ENCODE measurements at places on chromosomes 7 and 10.

DNA sequence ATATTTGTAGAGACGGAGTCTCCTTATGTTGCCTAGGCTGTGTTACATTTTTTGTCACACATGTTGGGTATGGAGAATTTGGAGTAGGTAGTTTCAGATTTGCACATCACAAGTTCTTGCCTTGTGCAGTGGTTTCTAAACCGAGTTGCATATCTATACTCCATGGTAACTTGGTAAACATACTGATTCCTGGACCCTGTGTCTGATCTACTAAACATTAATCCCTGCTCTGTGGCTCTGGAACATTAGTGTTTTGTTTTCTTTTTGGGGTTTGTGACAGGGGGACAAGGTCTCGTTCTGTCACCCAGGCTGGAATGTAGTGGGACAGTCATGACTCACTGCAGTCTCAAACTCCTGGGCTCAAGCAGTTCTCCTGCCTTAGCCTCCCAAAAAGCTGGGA lies 24.7 kb downstream of the AUTS2 start:
- DNase-seq, result no peak

- no peak for DNase-seq
These were observed 117.6 kb upstream of the CTTNBP2 start for GRCh38 chr7:117990834-117991233.

DNA sequence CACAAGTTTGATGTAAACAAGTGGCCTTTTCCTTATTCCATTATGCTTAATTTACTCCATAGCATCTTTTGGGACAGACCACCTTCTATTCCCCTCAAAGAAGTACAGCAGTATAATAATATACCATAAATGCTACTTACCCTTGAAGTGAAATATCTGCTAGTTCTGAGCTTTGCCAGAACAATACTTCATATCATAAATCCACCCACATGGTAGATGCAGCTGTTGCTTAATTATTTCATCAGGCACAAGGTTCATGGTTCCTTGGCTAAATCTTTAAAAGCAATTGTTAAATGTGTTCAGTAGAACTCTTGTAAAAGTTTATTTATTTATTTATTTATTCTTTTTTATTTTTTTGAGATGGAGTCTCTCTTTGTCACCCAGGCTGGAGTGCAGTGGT lies 32.9 kb downstream of the CSTF2T start:
- DNase-seq, result no peak

- no peak for DNase-seq
These were observed 303.1 kb downstream of the KCNMA1 start for GRCh38 chr10:77334501-77334900.

- DNase-seq, result no peak
These were observed 43.5 kb upstream of the HSPA12A start for GRCh38 chr10:116785867-116786266.

GRCh38 chr7:129258649-129259389 lies 34.0 kb downstream of the AHCYL2 start:
- DNase-seq, result no peak

GRCh38 chr7:34486371-34486770 lies 171.6 kb upstream of the NPSR1 start:
- no peak for DNase-seq

GRCh38 chr10:126012485-126012884 lies 116.1 kb downstream of the FANK1 start:
- no peak for DNase-seq

DNA sequence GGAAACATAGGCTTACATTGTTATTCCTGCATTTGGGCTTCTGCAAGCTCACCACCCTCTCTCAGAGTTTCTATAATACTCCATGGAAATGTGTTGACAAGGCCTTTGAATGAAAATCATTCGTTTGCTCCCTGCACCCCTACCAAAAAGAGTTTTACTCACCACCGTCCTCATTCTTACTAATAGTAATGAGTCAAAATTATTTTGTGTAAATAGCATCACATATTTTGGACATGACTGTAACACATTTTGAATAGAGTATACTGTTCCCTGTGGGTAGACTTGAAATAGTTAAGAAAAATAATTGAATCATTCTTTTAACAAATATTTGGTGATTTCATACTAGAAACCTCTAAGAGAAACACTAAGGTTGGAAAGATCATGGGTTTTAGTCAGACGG lies 84.6 kb downstream of the AKAP9 start:
- no peak for DNase-seq

- no peak for DNase-seq
These were observed 185.5 kb upstream of the STEAP4 start for GRCh38 chr7:88492153-88492552.

DNA sequence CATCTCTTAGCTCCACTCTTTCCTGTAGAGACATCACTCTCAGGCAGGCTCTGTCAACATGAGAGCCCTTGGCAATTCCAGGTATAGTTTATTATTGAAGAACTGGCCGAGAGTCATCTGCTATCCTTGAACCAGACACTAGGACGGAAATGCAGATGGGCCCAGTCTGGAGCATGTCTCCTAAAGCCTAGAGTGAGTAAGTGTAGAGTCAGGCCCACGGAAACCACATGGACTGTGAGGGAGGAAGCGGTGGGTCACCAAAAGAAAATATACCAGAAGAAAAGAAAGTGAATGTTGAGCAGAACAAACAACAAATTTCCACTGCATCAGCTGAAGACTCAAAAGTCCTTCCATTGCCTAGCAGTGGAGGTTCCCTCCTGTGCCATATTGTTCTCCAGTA lies 15.7 kb upstream of the RELN start:
- no peak for DNase-seq

GRCh38 chr7:41047211-41047610 lies 655.7 kb downstream of the INHBA start:
- no peak for DNase-seq

DNA sequence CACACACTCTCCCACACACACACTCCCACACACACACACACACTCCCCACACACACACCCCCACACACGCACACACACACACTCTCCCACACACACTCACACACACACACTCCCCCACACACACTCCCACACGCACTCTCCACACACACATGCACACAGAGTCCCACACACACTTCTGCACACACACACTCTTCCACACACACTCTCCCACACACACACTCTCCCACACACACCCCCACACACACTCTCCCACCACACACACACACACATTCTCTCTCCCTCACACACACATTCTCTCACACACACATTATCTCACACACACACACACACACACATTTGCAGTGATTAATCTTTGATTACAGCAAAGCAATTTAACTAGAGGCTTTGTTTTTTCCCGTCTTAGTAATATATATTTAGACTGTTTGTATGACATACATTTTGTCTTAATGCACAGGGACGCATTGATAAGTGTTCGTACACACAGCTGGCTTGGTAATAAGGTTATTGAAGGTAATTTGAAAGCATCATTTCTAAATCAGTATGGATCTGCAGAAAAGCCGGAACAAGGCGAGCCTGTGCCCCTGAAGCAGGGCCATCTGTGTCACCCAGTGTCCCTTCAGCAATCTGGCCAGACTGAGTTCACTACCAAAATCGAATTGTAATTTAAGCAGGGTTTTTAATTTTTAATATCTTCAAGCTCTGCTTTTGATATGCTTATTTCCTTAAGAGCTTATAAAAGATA lies 69.9 kb upstream of the SH2B2 start:
- DNase-seq, result no peak

DNA sequence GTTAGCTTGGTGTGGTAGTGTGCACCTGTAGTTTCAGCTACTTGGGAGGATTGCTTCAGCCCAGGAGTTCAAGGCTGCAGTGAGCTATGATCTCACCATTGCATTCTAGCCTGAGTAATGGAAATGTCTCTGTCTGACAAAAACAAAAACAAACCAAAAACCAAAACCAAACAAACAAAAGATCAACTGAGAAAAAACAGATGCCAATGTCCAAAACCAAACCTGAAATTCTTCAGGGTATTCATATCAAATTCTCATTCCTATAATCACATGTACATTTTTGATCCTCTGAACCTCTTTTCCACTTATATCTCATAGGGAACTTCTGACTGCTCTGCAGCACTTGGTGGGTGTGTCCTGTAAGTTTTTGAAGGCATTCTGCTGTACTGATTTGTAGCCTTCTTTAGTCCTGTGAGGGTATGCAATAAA lies 87.0 kb downstream of the CDK6 start:
- no peak for DNase-seq

GRCh38 chr7:22730066-22730710 lies 3.2 kb downstream of the IL6 start:
- no peak for DNase-seq

- no peak for DNase-seq
These were observed 347.6 kb downstream of the MDFIC start for GRCh38 chr7:115269486-115269885.

DNA sequence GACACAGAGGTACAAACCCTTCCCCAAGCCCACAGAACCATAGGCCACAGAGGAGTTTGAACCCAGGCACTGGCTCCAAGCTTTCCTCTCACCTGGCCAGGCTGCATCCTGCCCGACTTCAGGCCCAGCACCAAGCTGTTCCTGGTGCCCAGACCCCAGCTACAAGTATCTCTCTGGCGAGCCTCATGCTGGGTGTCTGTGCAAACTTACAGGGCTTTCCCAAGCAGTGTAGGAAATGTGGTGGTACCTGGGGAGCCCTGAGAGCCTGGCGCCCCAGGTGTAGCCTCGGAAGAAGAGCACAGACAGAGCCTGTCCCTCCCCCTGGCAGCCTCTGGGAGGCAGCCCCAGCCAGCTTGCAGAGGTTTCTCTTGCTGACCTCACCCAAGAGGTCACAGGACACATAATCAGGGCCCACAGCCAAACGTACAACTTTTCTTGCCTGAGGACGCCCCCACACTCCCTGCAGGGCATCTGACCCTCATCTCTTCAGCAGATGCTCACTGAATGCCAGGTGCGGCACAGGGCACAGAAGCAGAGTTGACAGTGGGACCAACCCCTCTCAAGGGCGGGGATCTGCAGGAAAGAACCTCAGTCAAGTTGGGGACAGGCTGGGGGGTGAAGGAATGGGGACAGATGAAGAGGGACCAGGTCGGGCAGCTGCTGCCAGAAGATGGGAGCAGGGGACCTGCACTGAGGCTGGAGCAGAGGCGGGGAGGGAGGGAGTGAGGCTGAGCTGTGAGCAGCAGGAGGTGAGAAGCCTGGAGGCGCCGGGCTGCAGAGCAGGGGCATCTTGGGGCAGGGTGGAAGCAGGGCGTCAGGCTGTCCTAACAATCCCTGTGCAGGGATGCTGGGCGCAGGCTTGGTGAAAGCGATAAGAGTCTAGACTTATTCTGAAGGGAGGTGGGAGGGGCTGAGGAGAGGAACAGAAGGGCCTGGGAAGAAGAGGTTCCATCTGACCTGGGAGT lies 16.3 kb upstream of the MYL7 start:
- no peak for DNase-seq

DNA sequence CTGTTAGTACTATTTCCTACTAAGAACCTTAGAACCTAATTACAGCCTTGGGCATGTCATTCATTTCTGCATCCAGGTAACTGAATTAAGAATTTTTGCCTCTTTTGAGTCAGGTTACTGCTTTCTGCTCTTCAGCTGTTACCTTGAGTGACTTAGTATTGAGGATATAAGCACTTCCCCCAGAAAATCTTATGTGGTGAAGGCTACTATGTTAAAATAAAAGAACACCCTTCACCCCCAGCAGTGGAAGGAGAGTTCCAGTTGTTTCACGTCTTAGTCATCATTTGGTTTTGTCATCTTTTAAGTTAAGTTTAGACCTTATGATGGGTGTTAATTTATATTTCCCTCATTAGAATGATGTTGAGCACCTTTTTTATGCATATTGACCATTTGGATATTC lies 82.8 kb downstream of the GLCCI1 start:
- DNase-seq, result no peak

DNA sequence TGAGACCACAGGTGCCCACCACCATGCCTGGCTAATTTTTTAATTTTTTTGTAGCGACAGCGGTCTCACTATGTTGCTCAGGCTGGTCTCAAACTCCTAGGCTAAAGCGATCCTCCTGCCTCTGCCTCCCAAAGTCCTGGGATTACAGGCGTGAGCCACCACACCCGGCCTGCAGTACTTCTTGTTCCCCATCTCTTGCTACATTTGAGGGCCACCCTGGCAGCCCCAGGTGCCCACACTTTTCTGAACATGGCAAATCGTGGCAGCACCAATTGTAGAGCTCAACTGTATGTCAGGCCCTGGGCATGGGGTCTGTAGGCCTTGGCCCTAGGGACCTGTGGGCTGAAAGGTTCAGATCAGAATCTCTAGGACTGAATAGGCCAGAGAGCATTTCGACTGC lies 25.1 kb upstream of the LIMK1 start:
- no peak for DNase-seq

DNA sequence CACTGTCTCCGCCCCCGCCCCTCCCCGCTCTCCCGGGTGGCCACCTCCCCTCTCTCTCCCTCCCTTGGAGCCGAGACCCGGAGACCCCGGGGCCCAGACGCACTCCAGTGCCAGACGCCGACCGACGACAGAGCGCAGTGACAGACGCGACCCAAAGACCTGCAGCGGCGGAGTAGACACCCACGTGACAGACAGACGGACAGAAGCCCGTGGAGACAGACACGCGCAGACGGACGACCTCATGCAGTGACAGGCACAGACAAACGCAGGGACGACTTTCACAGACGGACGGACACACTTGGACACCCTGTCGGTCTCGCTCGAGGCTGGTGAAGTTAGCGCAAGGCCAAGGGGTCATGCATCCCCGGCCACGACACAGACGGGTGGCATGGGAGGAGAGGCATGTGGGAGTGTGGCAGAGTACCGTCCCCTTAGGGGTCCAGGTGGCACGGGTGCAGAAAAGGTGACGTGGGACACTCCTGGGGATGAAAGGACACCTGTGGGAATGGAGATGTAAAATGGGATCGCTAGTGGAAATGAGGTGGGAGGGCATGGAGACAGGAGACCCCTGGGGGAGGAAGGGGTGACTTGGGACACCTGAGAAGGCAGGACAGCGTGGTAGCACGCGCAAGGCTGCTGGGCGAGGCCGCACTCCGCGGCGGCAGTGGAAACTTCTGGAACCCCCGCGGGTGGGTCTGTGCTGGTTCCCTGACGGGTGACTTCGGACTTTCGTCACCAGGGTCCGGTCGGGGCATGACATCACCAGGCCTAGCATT lies 456 bp upstream of the ACHE start:
- peak; percentile 74 for DNase-seq

- DNase-seq, result no peak
These were observed 40.0 kb downstream of the FIGNL1 start for GRCh38 chr7:50409856-50410745.

- no peak for DNase-seq
These were observed 31.9 kb downstream of the ADAMTS14 start for GRCh38 chr10:70704211-70704610.

DNA sequence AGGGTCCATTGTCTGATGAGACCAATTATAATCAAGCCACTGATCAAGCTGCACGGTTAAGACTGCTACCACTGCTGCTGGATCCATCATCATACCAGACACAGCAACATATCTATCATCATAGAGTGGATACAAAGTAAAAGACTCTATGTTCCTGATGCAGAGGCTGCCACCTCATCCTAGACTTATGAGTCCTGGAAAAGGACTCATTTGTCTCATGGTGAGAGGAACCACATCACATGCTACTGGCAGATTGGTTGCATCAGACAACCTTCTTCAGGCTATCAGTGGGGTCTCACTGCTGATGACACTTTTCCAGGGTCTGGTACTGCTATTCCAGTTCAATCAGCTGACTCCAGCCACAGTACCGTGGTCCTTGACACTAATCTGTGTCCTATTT lies 79.0 kb downstream of the ABI1 start:
- no peak for DNase-seq

Data from NCI-H2171 treated with DMSO at 0.1 percent for 48 hours (cell line).